Fibroblast of villous mesenchyme (primary cell): ENCODE measurements at places on chromosomes 13 and 19. TPM values are rescaled to one million over a fixed set of nuclear protein-coding genes. Genes with fewer than 3 reads are reported as not detected.
A peak's percentile ranks its signal among the peaks of the same experiment; 100 is the strongest.

DNA sequence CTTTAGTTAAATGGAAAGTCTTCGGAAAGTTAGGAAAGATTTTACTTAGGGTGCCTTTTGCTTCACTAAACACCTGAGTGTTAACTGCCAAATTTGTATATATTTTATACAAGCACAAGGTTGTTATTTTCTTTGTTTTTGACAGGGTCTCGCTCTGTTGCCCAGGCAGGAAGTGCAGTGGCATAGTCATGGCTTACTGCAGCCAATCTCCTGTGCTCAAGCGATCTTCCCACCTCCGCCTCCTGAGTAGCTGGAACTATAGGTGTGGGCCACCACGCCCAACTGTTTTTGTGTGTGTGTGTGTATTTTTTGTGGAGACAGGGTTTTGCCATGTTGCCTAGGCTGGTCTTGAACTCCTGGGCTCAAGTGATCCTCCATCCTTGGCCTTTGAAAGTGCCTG lies 16.2 kb downstream of the KCTD4 start:
- DNase-seq: no peak

- DNase-seq: peak; percentile 61
These were observed 25.2 kb upstream of the HIF3A start for GRCh38 chr19:46271481-46272197.

DNA sequence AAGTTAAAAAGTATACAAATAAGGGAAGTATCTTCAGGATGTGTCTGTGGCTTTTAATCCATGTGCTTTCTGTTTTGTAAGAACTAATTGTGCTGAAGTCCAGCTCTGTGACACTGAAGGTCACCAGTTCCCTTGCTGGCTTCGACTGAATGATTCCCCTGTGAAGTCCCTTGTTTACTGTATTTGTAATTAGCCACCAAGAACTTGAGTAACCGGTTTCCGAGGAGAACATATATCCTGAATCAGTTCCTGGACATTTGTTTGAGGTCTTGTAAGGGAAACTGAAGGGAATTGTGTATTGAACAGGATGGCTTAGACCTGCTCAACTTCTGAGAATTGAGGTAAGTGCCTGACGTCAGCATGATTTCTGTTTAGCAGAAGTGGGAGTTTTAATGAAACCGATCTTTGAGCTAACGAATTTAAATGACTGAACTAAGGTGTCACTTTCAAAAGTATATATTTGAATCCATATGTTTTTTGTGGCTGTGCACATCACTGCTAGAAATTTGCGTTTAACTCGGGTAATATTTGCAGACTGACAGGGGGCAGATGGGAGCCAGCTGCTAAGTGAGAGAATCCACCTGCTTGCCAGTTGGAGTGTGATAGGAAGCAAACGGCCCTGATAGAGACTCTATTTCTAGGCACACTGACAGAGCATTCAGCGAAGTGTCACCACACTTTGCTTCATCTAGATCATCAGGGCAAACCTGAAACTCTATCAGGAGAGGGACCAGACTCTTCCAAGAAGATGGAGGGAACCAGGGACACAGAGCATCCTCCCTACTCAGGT lies 530.0 kb downstream of the RFC3 start:
- peak; percentile 47 for DNase-seq

DNA sequence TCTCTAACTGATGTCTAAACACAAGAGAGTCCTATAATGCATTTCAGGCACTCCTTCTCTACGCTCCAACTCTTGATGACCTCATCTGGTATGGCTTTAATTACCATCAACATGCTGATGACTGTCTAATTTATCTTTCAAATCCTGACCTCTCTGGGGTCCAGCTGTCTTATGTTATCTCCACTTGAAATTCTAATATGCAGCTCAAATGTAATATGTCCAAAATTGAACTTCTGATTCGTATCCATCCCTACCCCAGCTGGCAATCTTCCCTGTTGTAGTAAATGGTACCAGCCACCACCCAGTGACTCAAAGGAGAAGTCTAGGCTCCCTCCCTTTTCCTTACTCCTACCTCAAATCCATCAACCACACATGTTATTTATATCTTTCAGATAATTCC lies 288.0 kb upstream of the SLC10A2 start:
- DNase-seq: no peak

GRCh38 chr13:35557475-35557874 lies 81.0 kb upstream of the MAB21L1 start:
- DNase-seq: no peak

DNA sequence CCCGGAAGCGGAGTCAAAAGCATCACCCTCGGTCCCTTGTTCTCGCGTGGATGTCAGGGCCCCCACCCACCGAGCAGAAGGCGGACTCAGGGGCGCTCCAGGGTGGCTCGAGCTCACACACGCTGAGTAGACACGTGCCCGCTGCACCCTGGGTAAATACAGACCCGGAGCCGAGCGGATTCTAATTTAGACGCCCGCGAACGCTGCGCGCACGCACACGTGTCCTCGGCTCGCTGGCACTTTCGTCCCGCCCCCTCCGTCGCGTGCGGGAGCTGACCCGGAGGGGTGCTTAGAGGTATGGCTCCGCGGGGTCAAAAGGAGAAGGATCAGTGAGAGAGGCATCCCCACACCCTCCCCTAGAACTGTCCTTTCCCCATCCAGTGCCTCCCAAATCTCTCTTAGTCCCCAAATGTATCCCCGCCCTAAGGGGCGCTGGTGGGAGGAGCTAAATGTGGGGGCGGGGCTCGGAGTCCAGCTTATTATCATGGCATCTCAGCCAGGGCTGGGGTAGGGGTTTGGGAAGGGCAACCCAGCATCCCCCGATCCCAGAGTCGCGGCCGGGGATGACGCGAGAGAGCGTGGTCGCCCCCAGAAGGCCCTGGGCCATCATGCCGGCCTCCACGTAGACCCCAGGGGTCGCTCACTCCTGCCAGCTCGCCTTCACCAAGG lies 451 bp upstream of the ICAM5 start:
- peak; percentile 56 for DNase-seq

GRCh38 chr13:26541678-26542568 lies 15.6 kb upstream of the WASF3 start:
- DNase-seq: no peak

DNA sequence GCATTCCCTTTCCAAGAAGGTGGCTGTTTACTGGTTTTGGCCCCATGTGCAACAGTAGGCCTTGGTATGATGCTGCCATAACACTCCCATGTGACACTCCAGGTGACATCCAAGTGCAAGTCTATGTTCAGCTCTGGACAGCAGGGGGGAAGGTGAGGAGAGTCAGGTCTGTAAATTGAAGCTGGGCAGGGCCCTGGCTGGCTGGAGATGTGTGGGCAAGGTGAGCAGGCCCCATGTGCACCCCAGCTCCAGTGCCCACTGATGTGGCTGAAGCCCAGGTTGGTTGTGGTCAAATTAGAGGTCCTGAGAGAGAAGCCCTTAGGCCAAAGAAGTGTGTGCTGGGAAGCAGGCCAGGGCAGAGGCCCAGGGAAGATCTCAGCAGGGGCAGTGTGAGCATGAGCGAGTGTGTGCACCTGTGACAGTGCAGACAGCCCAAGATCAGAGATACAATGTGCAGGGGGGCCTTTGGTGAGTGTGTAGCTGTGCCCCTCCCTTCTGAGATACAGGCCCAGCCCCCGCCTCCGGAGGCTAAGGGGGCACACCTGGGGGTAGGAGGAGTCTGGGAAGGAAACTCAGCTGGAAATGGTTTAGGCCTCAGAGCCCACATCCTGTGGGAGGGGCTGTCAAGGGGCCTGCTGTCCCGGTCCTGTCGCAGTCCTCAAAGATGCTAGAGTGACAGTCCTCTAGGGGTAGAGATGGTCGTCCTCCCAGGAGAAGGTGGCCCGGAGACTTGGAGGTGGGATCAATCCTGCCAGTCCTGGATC lies 18.6 kb downstream of the DEDD2 start:
- no peak for DNase-seq

- DNase-seq: no peak
These were observed 8.2 kb downstream of the TPT1 start for GRCh38 chr13:45332831-45333219.

GRCh38 chr19:29712744-29713516 lies 2.1 kb downstream of the C19orf12 start:
- no peak for DNase-seq

DNA sequence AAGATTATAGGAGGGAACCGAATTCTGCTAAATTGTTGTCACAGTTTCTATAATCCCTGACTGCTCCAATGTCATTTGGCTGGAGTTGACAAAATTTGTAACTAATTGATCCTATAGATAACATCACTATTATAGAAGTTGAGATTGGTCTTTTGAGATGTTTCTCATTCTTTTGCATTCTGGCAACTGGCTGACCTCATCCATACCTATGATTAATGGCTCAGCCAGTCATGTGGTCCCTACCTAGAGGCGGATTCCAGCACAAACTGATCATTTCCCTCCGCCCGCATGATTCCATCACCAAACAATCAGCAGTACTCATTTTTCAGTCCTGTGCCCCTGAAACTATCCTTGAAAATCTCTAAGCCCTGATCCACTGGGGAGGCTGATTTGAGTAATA lies 4.2 kb downstream of the PSG2 start:
- DNase-seq: peak; percentile 37

The WDR88 gene
- total RNA-seq: not detected in 2 replicates

The ZNF699 gene
- 11.7 and 14.8 TPM in 2 replicates for total RNA-seq

The LRRC4B gene
- under 0.01 TPM in 1 of 2 replicates, not detected in the other for total RNA-seq

The PSG6 gene
- 0.32 and 4.3 TPM in 2 replicates for total RNA-seq
